Neural progenitor cell (in vitro differentiated cells): ENCODE measurements at places on chromosomes 12 and 14.

GRCh38 chr14:94046696-94047250 is 20.6 kb downstream of the OTUB2 start:
- DNase-seq, result no peak

- no peak for DNase-seq
Observed at GRCh38 chr14:69328765-69329164, 68.8 kb downstream of the GALNT16 start.

GRCh38 chr14:92492258-92492657 is 21.3 kb upstream of the RIN3 start:
- DNase-seq, result no peak

- no peak for DNase-seq
Observed at GRCh38 chr12:90027041-90027440, 318.4 kb upstream of the ATP2B1 start.
